ENCODE measurements at places on chromosomes 2 and 18. TPM values are rescaled to one million over a fixed set of nuclear protein-coding genes. Genes with fewer than 3 reads are reported as not detected.
A peak's percentile ranks its signal among the peaks of the same experiment; 100 is the strongest.

STPG4 gene
- total RNA-seq: 0.75 TPM

DYNC1I2 gene
- 91.1 TPM for total RNA-seq

RBKS gene
- total RNA-seq: 4.4 TPM

RGPD3 gene
- not detected for total RNA-seq

DNA sequence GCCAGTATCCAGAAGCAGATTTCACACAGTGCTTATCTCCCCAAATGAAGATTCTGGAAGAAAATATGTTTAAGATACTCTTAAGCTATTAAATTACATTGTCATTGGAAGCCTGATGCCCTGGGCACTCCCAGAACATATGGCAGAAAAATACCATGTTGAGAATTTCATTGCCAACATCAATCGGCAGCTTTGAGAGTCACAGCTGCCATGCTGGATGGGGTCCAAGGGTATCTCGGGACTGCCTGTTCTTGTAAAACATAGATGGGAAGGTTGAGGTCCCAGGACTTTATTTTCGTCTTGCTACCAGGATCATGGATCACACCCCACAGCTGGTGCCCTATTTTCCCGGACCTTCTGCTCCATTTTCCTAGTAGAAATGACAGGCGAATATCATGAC, 632.5 kb downstream of the SUCLG1 start:
- no peaks in the 10 kb centered on the region for H3K27me3 ChIP-seq
- H3K4me1 ChIP-seq: no peaks in the 10 kb centered on the region
- H3K4me3 ChIP-seq: no peak overlapping the region
- DNase-seq: no peak

GRCh38 chr2:209988010-209988409, 14.4 kb upstream of the RPE start:
- H3K36me3 ChIP-seq: no peaks in the 10 kb centered on the region
- no peak overlapping the region for H3K4me3 ChIP-seq
- H3K27me3 ChIP-seq: no peaks in the 10 kb centered on the region
- H3K27ac ChIP-seq: no peak overlapping the region
- DNase-seq: no peak

DNA sequence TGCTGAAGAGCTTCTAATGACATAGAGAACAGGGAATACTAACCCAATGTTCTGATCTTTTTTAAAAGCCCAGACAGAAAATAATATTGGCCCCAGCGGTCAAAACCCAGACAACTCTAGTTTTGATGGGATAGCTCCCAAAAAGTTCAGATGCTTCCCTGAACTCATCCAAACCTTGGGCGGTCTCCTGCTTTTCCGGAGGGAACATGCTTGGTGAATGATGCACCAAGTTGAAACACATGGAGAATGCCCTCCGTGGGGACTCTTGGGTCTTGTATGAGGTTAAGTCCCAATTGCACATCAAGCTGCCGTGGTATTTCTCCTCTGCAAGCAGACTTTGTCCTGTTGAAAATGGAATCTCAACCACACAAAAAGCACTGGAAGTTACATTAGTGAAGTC, 120.7 kb upstream of the CTAGE1 start:
- peaks cover 4% of the 10 kb centered on the region for H3K4me1 ChIP-seq
- DNase-seq: no peak
- no peak overlapping the region for H3K4me3 ChIP-seq
- no peak overlapping the region for H3K27ac ChIP-seq
- H3K36me3 ChIP-seq: no peaks in the 10 kb centered on the region

DNA sequence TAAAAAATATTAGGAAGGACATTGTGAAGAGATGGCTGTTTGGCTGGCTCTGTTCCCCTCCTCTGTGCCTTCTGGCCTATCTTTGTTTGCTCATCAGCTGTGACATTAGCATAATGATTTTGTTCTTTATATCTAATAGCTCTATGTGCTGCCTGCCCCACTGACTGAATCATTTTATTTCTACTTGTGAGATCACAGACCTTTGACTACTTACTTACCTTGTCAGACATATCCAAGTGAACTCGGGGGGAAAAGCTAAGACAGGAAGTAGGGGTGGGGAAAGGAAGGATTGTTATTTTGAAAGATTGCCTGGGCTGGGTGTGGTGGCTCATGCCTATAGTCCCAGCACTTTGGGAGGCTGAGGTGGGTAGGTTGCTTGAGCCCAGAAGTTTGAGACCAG, 104.2 kb downstream of the ASAP2 start:
- no peaks in the 10 kb centered on the region for H3K27me3 ChIP-seq
- H3K36me3 ChIP-seq: no peaks in the 10 kb centered on the region
- no peak for DNase-seq
- H3K4me3 ChIP-seq: no peak overlapping the region
- peaks cover 7% of the 10 kb centered on the region for H3K4me1 ChIP-seq
- peak overlapping the region; percentile 69 for H3K27ac ChIP-seq

GRCh38 chr2:223477318-223477717, 124.8 kb downstream of the SCG2 start:
- H3K27me3 ChIP-seq: no peaks in the 10 kb centered on the region
- H3K36me3 ChIP-seq: no peaks in the 10 kb centered on the region
- no peak for DNase-seq
- no peak overlapping the region for H3K4me3 ChIP-seq

DNA sequence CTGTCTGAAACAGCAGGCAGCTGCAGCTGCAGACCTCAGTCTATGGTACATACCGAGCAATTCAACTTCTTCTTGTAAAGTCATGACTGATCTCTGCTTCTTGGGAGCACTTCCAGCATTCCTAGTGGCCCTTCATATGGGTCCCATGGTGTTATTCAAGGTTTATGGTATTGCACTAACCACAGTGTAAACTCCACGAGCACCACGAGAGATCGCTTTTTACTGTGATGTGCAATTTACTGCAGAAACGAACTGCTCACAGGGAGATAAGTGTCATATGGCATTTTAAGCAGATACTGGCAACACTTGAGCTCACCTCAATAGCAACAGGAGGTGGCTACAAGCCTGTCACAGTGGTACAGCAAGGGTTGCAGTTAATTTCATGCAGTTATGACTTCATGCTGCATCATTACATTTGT, 38.6 kb upstream of the SH3BP4 start:
- H3K27ac ChIP-seq: no peak overlapping the region
- H3K4me3 ChIP-seq: no peak overlapping the region
- H3K27me3 ChIP-seq: no peaks in the 10 kb centered on the region
- H3K36me3 ChIP-seq: no peaks in the 10 kb centered on the region
- no peak for DNase-seq
- H3K4me1 ChIP-seq: no peaks in the 10 kb centered on the region

DNA sequence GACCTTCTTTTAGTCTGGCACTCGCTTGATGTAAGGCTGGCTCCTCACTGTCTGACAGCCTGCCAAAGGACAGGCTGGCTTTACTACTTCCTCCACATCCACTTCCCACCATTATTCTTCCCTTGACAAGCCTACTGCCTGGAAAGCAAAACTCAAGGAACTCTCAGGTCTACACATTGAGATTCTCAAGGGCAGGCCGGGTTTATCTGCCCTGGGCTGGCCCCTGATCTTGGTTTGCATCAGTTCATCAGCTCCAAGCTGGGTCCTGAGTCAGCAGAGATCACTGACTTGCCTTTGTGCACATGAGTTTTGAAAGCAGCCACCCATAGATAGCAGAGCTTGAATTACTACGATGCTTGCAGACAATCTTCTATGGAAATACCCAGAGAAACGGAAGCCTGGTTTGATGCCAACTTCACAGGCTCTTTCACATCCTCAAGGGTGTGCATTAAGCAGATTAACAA, 53.9 kb downstream of the KCTD18 start:
- no peak for DNase-seq
- H3K36me3 ChIP-seq: no peaks in the 10 kb centered on the region
- no peaks in the 10 kb centered on the region for H3K27me3 ChIP-seq
- no peak overlapping the region for H3K27ac ChIP-seq
- H3K4me1 ChIP-seq: no peaks in the 10 kb centered on the region

- no peak overlapping the region for H3K4me3 ChIP-seq
- no peak overlapping the region for H3K27ac ChIP-seq
- H3K27me3 ChIP-seq: no peaks in the 10 kb centered on the region
- no peaks in the 10 kb centered on the region for H3K36me3 ChIP-seq
- no peaks in the 10 kb centered on the region for H3K4me1 ChIP-seq
Observed at GRCh38 chr2:26653207-26654060, 12.3 kb upstream of the CIB4 start.

GRCh38 chr2:464562-465309, 176.8 kb upstream of the ALKAL2 start:
- H3K27me3 ChIP-seq: peaks cover 3% of the 10 kb centered on the region
- H3K27ac ChIP-seq: no peak overlapping the region
- DNase-seq: no peak
- H3K4me3 ChIP-seq: no peak overlapping the region

DNA sequence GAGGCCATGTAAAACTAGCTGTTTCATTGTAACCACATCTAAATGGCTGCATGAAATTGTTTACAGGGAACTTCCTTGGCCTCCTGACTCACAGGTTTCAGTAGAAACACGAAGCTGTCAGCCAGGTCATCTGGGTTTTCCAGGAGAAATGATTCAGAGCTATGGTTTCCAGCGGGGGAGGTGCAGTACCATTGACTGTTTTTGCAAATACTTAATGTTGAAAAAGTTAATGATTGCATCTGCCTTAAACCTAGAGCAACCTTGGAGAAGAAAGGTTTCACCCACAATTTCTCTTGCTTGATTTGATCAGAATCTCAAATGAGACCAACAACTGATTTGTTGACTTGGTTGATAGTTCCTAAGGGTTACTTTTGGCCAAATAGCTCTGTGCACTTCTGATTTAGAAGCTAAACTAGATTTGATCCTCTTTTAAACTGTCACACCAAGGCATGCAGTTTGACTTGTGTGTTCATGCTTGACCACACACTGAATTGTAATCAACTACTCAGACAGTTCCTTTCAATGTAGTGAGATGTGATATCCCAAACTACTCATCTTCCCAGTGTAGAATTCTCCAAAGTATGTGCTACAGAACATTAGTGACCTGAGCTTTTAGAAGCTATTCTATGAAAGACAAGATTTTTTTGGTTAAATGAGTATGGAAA, 193.5 kb upstream of the CHST9 start:
- no peak overlapping the region for H3K4me3 ChIP-seq
- H3K36me3 ChIP-seq: no peaks in the 10 kb centered on the region
- no peaks in the 10 kb centered on the region for H3K27me3 ChIP-seq
- no peak for DNase-seq
- H3K4me1 ChIP-seq: no peaks in the 10 kb centered on the region
- no peak overlapping the region for H3K27ac ChIP-seq

DNA sequence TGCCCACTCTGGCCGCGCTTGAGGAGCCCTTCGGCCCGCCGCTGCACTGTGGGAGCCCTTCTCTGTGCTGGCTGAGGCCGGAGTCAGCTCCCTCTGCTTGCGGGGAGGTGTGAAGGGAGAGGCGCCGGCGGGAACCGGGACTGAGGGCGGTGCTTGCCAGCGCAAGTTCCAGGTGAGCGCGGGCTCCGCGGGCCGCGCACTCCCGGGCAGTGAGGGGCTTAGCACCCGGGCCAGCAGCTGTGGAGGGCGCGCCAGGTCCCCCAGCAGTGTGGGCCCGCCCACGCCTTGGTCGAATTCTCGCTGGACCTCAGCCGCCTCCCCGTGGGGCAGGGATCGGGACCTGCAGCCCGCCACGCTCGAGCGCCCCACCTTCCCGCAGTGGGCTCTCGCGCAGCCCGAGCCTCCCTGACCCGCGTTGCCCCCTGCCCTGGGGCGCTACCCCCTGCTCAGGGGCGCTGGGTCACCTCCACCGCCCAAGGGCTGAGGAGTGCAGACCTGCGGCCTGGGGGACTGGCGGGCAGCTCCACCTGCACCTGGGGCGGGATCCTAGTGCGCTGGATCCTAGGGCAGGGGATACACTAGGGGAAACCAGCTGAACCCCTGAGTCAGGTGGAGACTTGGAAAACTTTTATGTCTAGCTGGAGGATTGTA, 97.3 kb downstream of the CD8B2 start:
- no peaks in the 10 kb centered on the region for H3K36me3 ChIP-seq
- H3K27me3 ChIP-seq: no peaks in the 10 kb centered on the region
- DNase-seq: no peak
- H3K27ac ChIP-seq: no peak overlapping the region
- H3K4me3 ChIP-seq: no peak overlapping the region

GRCh38 chr2:10716581-10716980, 4.8 kb upstream of the ATP6V1C2 start:
- DNase-seq: no peak
- no peaks in the 10 kb centered on the region for H3K4me1 ChIP-seq
- H3K27me3 ChIP-seq: no peaks in the 10 kb centered on the region
- H3K4me3 ChIP-seq: no peak overlapping the region
- no peak overlapping the region for H3K27ac ChIP-seq

GRCh38 chr18:67104700-67105284, 411.7 kb downstream of the DSEL start:
- DNase-seq: peak; percentile 74
- H3K36me3 ChIP-seq: no peaks in the 10 kb centered on the region
- no peaks in the 10 kb centered on the region for H3K27me3 ChIP-seq
- no peak overlapping the region for H3K27ac ChIP-seq
- H3K4me3 ChIP-seq: no peak overlapping the region

- no peak overlapping the region for H3K4me3 ChIP-seq
- no peaks in the 10 kb centered on the region for H3K36me3 ChIP-seq
- no peaks in the 10 kb centered on the region for H3K4me1 ChIP-seq
Observed at GRCh38 chr2:84302513-84303412, 156.3 kb downstream of the SUCLG1 start.

DNA sequence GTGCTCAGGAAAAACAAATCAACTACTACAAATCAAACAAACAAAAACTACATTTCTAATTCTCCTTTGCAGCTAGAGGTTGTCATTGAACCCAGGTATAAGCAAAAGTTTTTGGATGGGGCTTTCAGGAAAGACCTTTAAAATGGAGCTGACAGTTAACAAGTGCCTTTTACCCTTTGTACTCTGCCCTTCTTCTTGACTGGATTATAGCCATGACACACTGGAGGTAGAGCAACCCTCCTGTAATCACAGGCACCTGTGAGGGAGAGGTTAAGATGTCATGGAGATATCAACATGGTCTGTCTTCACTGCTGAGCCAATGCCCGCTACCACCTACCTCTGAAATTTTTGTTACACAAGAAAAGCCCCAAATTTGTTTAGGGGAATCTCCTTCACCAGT, 100.0 kb upstream of the GLS start:
- no peaks in the 10 kb centered on the region for H3K27me3 ChIP-seq
- H3K36me3 ChIP-seq: no peaks in the 10 kb centered on the region
- H3K4me3 ChIP-seq: no peak overlapping the region
- DNase-seq: no peak
- no peaks in the 10 kb centered on the region for H3K4me1 ChIP-seq

- H3K36me3 ChIP-seq: no peaks in the 10 kb centered on the region
- H3K27ac ChIP-seq: no peak overlapping the region
- DNase-seq: no peak
- H3K27me3 ChIP-seq: no peaks in the 10 kb centered on the region
- no peak overlapping the region for H3K4me3 ChIP-seq
Observed at GRCh38 chr2:232415138-232415690, 8.6 kb downstream of the ALPG start.

Data from aorta (tissue), 5 donors.